ENCODE measurements at places on chromosomes 6 and 20.

- no peak for DNase-seq
These were observed 422.1 kb downstream of the GJA1 start for GRCh38 chr6:121857551-121857950.

DNA sequence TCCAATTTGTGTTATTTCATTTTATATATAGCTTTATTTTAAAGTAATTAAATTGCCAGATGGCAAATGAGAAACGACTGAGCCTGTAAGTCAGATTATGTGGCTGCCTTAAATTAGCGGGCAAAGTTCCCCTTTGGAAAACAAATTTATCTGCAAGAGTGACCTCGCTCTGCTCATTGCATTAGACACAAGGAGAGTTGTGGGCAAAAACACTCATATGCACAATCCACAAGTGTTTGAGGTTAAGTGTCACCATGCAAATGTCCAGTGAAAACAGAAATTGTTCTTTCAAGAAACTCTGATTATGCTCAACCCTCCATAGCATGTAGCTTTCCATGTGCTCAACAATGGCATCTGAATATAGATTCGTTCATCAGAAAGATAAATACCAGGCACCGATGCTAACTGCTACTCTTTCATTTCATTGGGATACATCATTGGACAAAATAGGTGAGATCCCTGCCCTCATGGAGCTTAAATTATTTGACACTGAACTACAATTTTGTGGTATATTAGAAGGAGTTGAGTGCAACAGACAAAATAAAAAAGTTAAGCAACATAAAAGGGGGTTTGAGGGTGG lies 1.7 kb upstream of the NHSL1 start:
- no peak for DNase-seq

DNA sequence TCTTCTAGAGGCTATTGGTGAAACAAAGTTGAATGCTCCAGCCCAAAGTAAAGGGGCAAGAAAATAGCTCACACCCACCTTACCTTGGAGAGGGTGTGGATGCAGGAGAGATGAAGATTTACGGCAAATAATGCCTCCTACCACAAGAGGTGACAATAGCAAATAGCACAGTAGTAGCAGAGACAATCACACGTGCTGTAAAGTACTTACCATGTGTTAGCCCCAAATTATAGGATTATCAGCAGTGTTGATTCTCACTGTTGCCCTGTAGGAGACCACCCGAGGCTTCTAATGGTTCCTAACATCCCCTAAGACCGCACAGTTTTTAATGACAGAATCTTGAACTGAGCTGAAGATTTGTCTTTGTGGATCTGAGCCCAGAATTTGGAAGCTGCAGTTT lies 94.8 kb upstream of the FOXA2 start:
- no peak for DNase-seq

DNA sequence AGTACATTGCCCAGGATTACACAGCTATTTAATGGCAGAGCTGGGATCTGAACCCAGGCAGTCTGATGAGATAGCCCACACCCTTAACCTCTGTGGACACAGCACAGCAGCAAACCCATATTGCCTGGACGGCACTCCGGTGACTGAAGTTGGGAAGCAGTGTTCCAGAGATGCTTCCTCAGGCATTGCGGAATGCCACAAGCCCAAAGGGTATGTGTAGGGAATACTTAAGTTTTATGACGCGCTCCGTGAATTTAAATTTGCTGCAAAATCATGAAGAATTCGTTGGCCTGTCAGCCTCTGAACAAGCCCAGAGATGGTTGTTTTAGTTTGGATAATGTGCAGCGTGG lies 46.4 kb downstream of the PSMG4 start:
- no peak for DNase-seq

- DNase-seq = no peak
These were observed 111.1 kb upstream of the DUSP22 start for GRCh38 chr6:181049-181654.

DNA sequence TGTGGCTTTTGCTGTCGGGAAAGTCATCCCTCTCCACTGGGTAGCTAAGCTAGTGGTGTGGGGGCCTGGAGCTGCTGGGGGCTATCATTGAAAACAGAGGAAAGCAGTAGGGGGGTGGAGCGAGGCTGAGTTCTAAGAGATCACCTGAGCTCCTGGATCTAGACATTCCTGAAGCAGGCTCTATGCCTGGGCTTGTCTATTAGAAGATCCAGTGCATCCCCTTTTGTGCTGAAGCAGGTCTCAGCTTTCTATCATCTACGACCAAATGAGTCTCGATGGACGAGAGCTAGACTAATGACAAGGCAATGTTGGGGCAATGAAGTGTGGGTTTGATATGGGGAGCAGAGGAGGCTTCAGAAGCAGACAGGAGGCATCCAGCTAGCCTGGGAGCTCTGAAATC lies 18.5 kb downstream of the ZBP1 start:
- DNase-seq = no peak

GRCh38 chr6:150894935-150895552 lies 29.5 kb downstream of the MTHFD1L start:
- peak; percentile 76 for DNase-seq

- DNase-seq = no peak
These were observed 128.6 kb upstream of the PLCB4 start for GRCh38 chr20:8940326-8940725.

DNA sequence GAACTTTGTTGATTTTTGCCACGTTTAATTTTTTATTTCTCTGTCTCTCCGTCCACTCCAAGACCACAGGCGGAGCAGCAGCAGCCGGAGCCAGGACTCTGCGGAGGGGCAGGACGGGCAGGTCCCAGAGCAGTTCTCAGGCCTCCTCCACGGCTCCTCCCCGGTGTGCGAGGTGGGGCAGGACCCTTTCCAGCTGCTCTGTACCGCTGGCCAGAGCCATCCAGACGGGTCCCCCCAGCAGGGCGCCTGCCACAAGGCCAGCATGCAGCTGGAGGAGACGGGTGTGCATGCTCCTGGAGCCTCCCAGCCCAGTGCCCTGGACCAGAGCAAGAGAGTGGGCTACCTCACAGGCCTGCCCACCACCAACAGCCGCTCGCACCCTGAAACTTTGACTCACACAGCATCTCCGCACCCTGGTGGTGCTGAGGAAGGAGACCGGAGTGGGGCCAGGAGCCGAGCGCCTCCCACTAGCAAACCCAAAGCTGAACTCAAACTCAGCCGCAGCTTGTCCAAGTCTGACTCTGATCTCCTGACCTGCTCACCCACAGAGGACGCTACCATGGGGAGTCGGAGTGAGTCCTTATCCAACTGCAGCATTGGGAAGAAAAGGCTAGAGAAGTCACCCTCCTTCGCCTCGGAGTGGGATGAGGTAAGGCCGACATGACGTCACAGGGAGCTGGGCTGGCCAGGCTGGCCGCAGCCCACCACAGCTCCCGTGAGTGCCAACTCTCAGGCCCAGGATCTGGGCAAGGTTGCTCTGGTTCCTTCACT lies 123.5 kb downstream of the TCP11 start:
- DNase-seq = no peak

GRCh38 chr6:1842334-1842733 lies 232.6 kb downstream of the FOXC1 start:
- no peak for DNase-seq

DNA sequence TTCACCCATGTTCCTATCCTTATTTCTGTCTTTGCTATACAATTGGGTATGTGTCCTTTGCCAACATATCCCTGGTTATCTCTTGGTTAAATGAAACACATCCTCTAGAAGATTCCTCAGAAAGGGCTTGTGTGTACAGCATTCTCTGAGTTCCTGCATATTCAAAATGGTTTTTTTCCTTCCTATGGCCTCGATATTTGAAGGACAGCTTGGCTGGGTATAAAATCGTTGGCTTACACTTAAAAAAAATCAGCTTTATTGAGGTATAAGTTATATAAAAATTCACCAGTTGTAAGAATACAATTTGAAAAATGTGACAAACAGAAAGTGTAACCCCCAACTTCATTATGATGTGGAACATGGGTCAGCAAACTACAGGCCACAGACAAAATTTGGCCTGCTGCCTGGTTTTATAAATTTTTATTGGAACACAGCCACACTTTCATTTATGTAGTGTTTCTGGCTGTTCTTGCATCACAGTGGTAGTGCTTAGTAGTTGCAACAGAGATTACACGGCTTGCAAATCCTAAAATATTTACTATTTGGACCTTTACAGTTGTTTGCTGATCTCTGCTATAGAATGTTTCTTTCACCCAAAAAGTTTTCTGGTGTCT lies 16.7 kb downstream of the PCMT1 start:
- no peak for DNase-seq

DNA sequence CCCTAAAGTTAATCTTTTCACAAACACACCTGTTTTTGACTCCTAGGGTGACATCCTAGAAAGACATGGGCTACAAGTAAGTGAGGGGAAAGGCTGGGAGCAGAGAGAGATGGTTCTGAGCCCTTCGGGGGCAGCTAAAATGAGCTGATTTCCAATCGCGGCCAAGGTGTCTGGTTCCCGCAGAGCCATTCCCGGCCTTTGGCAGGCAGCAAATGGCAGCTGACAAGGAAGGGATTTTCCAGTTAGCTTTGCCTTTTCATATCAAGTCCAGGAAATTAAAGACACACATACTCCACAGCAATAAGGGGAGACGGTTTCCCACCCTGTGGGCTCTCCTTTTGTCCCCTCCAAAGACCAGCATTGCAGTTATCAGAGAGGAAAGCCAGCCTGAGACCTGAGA lies 228.5 kb downstream of the ZMYND8 start:
- DNase-seq = no peak

DNA sequence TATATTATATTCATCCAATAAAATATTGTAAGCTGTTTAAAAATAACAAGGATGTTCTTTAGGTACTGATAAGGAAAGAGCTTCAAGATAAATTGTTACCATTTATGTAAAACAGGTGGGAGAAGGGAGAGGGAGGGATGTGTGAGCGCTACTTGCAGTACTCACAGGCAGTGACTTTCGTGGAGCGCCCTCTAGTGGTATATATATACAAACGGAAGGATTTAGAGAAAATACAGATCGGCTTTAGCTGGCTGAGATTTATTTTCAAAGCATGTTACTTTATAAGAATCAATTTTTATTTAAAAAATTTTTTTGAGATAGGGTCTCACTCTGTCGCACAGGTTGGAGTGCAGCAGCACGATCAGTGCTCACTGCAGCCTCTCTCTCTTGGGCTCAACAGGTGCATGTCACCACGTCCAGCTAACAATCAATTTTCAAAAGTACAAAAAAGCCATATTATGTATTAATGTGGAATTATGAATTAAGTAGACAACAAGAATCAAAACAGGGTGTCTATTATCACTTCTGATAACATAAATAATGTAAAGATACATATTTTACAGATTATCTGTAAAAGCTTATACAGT lies 3.3 kb upstream of the MOG start:
- peak; percentile 53 for DNase-seq

DNA sequence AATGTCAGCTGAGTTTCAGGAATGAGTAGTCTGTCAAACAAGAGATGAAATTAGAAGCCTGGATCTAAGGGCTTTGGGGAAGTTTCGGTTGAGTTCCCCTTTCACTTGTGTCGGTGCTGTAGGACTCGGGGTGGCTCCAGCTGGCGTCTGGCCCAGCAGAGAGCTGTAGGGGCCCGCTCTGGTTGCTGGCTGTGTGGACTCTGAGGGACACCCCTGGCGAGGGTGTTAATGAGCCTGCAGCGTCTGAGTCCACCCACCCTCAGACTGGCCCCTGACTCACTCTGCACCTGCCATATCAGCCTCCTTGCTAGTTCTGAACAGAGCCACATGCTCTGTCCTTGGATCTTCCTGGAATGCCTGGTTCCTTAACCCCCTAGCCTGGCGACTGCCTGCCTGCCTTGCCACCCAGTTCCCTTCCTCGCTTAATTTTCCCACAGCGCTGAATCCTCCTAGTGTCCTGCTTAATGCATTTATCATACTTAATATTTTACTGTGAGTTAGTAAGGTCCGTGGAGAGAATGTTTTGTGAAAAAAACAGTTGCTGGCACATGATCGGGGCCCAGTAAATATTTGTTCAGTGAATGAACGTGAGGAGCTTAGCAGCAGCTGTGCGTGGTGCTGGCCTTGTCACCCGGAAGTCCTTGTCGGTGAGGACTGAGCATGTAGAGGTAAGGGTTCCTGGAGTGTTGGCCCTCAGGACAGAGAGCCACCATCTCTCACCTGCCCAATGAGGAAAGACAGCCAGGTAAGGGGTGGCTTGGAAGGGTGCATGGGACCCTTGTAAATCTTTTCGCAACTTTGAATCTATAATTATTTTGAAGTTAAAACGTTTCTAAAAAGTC lies 1.6 kb downstream of the DNAJC5 start:
- no peak for DNase-seq

DNA sequence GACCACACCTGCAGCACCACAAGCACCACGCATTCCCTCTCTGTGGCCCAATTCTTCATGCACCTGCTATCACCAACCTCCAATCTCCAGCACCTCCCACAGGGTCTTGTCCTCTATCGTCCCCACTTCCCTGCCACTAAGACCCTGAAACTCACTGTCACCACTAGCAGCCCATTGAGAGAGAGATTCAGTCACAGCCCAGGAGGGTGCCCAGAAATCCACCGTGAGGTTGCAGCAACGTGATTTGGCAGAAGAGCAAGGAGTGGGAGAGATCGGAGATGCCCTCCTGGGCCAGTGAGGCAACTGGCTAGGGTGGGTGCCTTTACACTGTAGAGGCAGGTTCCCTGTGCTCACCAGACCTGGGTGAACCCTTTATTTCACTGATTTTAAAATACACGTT lies 90.1 kb downstream of the ANKRD60 start:
- no peak for DNase-seq

DNA sequence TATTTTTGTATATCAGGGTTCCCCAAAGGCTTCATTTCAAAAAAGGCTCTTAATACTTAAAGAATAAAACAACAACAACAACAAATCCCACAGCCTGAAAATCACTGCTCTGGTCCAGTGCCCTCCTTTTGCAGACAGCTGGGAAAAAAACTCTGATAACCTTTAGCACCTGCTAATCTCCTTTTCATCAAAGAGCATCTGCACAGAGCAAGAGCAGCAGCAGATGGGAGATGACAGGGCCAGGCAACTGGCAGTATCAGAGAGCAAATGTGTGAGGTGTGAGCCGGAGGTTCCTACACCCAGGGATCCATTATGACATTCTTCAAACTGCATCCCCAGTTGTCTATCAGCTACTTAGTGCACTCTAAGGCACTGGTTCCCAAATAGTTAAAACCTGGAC lies 25.7 kb downstream of the TTI1 start:
- no peak for DNase-seq

DNA sequence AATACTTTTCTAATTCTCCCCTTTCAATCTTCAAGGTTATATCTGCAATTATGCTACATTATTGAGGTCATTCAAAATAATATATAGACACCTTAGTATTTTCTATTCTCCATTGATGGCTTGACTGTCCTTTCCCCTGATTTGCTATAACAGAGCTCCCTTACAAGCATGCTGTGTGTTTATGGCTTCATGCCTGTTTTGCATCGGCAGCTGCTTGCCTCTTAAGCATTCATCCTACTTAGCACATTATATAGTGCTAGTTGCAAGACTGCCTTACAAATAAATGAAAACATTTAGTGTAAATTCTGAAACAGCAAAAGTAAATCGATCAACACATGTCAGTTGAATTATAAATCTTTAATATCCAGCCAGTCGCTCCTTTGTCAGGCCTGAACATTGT lies 476.2 kb upstream of the POU3F2 start:
- DNase-seq = no peak

All from BE2C (cell line).